Adipose tissue (tissue), 3 donors: ENCODE measurements at places on chromosomes 7 and 10. TPM values are rescaled to one million over a fixed set of nuclear protein-coding genes. Genes with fewer than 3 reads are reported as not detected.

The CREB5 gene
- 26.7 TPM for polyA plus RNA-seq

The CTBP2 gene
- 29.5 TPM for polyA plus RNA-seq

The RBP3 gene
- polyA plus RNA-seq, result not detected

The OR2A12 gene
- not detected for polyA plus RNA-seq

The PRRT4 gene
- polyA plus RNA-seq, result 9.9 TPM

The EN2 gene
- polyA plus RNA-seq, result not detected

The FEZF1 gene
- not detected for polyA plus RNA-seq

The GBX1 gene
- polyA plus RNA-seq, result not detected

The STOX1 gene
- 2.4 TPM for polyA plus RNA-seq

The GLI3 gene
- 0.51 TPM for polyA plus RNA-seq

The CPN1 gene
- not detected for polyA plus RNA-seq

The PNLIPRP2 gene
- 2,287 TPM for polyA plus RNA-seq

The EVX1 gene
- polyA plus RNA-seq, result 0.22 TPM

The SPAG6 gene
- not detected for polyA plus RNA-seq

The ITGB8 gene
- 4.5 TPM for polyA plus RNA-seq

The TFEC gene
- polyA plus RNA-seq, result 1.6 TPM

The SEMA3C gene
- polyA plus RNA-seq, result 18.0 TPM

The STEAP1 gene
- polyA plus RNA-seq, result 4.3 TPM

The AGR2 gene
- polyA plus RNA-seq, result 6.8 TPM

The MGMT gene
- 22.7 TPM for polyA plus RNA-seq

The MLXIPL gene
- 258 TPM for polyA plus RNA-seq

The MUC3A gene
- polyA plus RNA-seq, result 2.5 TPM

The ERVW-1 gene
- polyA plus RNA-seq, result not detected

The UCN3 gene
- polyA plus RNA-seq, result not detected

The TCTN3 gene
- polyA plus RNA-seq, result 13.4 TPM

The RARRES2 gene
- polyA plus RNA-seq, result 353 TPM

The FGL2 gene
- 14.6 TPM for polyA plus RNA-seq

The SEC31B gene
- polyA plus RNA-seq, result 8.3 TPM

The CSGALNACT2 gene
- 4.4 TPM for polyA plus RNA-seq

The SUMF2 gene
- polyA plus RNA-seq, result 71.9 TPM

The AOC1 gene
- 0.07 TPM for polyA plus RNA-seq

The BHLHA15 gene
- 3.4 TPM for polyA plus RNA-seq

The SLC18A2 gene
- not detected for polyA plus RNA-seq

The C7orf57 gene
- polyA plus RNA-seq, result not detected

The NEUROD6 gene
- polyA plus RNA-seq, result not detected

The EBLN1 gene
- polyA plus RNA-seq, result not detected

The CLCN1 gene
- polyA plus RNA-seq, result not detected

The SAP25 gene
- 4.3 TPM for polyA plus RNA-seq

The FLNC gene
- polyA plus RNA-seq, result 5.8 TPM

The LRRC4 gene
- 0.17 TPM for polyA plus RNA-seq

The PTN gene
- polyA plus RNA-seq, result 10.6 TPM

The SPDYE16 gene
- 0.10 TPM for polyA plus RNA-seq

The PHF14 gene
- polyA plus RNA-seq, result 12.6 TPM

The DKK1 gene
- 0.99 TPM for polyA plus RNA-seq

The HOGA1 gene
- 1.2 TPM for polyA plus RNA-seq

The AMPH gene
- polyA plus RNA-seq, result 7.3 TPM

The NPSR1 gene
- not detected for polyA plus RNA-seq

The VWC2 gene
- polyA plus RNA-seq, result not detected

The IL6 gene
- polyA plus RNA-seq, result 2.9 TPM
